OCI-LY7 (cell line): ENCODE measurements at places on chromosomes 1 and 21.

GRCh38 chr1:223010582-223011504 is 132.2 kb downstream of the TLR5 start:
- DNase-seq = no peak

DNA sequence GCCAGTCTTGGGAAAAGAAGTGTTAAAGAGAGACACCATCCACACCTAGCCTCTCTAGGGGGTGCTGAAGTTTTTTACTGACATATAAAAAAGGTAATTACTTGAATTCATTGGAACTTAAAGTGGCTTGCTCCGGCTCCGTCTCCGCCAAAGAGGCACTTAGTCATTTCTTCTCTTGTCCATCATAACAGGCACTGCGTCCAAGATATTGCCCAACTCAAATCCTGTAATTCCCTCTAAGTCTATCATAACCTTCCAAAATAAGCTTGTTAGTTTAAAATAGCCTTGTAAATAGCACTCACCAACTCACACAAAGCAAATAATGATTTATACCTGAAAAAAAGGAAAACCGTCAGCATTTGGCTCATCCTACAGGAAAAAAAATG is 160.5 kb downstream of the ZBTB18 start:
- no peak for DNase-seq

DNA sequence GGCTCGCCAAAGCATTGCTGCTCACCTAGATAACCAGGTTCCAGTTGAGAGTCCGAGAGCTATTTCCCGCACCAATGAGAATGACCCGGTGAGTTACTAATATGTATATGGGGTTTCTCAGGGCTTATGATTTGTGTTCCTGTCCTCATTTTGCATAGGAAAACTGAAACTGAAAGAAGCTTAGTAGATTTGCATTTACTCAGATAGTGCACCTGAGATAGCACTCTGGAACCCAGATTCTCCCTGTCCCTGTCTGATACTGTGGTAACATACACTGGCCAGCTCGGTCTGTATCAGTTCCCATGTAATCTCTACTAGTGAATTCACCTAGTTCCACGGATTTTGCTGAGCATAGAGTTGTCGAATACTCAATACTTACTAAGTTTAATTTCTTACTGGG is 28.1 kb downstream of the DAP3 start:
- DNase-seq = peak; percentile 16

GRCh38 chr1:65360648-65361047 is 51.3 kb downstream of the DNAJC6 start:
- no peak for DNase-seq

GRCh38 chr1:28259934-28260802 is 850 bp downstream of the SESN2 start:
- DNase-seq = no peak

- no peak for DNase-seq
Observed at GRCh38 chr1:119007670-119008482, 19.7 kb upstream of the TBX15 start.

- DNase-seq = no peak
Observed at GRCh38 chr1:8747879-8748825, 69.3 kb downstream of the RERE start.

DNA sequence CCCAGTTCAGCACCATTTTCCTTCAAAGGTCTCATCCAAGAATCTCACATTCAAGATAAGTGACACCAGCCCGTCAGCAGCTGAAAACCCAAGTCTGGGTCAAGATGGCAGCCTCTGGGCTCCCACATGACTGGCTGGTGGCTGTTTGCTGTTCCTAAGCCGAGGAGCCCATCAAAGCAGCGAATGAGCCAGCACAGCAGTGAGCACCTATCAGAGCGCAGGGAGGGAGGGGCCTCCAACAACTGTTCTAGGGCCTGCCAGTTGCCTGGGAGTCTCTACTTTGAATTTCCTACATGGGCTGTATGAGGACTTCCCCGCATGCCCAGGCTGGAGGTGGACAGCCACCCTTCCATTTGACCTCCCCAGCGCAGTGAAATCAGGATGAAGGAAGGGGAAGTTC is 102.7 kb downstream of the ADARB1 start:
- no peak for DNase-seq

- no peak for DNase-seq
Observed at GRCh38 chr1:1135339-1136136, 19.6 kb upstream of the C1orf159 start.

DNA sequence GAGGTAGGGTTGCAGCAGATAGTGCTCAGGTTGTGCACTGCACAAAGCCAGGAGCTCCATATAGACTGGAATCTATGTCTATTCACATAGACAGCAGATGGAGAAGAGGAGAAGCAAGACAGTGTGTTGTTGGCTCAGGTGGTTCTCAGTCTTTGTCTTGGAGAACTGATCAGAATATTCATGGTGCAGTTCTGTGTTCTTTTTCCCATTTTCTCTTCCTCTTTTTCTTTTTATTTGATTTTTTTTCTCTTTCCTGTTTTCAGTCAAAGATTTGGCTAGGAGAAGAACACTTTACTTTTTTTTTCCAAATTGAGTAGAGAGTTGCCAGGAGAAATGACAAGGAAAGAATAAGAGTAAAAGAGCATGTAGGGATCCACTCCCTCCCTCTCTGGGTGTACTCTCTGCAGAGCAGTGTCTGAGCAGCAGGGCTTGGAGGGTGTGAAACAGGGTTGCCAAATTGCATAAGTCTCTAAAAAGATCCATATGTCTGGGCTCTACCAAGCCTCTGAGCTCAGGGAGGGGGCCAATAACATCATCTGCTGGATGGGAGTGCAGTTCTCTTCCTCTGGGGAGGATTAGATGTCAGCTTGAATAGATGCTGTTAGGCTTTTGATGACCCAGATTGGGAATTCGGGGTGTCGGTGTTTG is 8.7 kb upstream of the CD34 start:
- no peak for DNase-seq

DNA sequence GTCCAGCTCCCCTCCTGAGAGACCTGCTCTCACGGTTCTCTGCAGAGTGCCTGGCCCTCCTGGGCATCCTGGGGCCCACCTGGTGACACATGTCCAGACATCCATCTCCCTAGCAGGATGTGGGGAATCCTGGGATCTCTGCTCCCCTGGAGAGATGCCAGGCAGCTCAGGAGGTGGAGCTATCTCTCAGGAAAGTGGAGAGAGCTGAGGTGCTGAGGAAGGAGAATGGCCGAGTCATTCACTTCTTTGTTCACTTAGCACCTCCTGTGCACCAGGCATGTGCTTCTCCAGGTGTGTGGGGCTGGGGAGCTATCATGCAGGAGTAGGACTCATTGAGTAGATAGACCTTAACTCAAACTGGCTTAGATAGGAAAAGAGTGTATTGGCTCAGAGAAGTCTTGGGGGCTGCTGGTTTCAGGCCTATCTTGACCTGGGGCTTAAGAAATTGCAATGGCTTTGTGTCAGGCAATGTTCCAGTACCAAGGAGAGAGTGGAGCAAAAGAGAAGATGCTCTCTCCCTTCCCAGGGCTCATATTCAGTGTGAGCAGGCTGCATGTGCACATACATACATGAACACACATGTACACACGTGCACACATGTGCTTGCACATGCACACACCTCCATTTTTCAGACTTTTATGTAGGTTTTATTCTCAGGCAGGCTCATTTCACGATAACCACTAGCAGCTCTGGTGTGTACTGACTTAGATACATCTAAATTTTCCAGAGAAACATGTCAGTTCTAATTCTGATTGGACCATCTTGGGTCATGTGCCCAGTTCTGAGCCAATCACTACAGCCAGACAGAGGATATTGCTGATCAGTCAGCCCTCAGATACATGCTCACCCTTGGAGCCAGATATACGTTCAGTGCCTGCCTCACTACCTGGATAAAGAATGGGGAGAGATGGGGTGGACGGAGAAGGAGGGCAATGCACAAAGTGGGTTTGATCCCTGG is 437.6 kb downstream of the PTPRU start:
- DNase-seq = no peak

GRCh38 chr1:90986953-90987352 is 34.9 kb downstream of the ZNF644 start:
- no peak for DNase-seq

- no peak for DNase-seq
Observed at GRCh38 chr21:20258542-20258941, 739.7 kb upstream of the NCAM2 start.
